ENCODE measurements at places on chromosomes 7 and 10. TPM values are rescaled to one million over a fixed set of nuclear protein-coding genes. Genes with fewer than 3 reads are reported as not detected.

GRCh38 chr7:107958764-107959526, 44.0 kb downstream of the LAMB1 start:
- DNase-seq = peak; percentile 89

CAMK2B gene
- total RNA-seq = 0.20 TPM

GRCh38 chr10:89556600-89556999, 21.2 kb upstream of the SLC16A12 start:
- DNase-seq = no peak

- DNase-seq = no peak
Observed at GRCh38 chr7:158663428-158663741, 41.2 kb downstream of the NCAPG2 start.

DNA sequence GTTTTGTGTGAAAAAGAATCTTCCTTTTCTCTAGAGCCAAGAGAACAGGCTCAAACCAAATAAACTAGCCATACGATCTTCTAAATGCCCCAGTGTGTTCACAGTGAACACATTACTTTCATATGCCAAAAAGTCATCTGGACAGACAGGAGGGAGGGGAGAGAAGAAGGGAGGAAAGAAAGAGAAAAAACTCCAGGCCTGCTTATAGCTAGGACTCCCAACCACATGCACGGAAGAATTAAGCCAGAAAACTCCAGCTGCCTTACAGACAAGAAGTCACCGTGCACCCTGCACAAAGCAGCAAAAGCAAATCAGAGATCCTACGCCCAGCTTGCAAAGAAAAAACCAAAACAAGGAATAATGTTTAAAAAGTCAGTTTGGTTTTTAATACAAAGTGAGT, 34.3 kb downstream of the SNX8 start:
- no peak for DNase-seq

DNA sequence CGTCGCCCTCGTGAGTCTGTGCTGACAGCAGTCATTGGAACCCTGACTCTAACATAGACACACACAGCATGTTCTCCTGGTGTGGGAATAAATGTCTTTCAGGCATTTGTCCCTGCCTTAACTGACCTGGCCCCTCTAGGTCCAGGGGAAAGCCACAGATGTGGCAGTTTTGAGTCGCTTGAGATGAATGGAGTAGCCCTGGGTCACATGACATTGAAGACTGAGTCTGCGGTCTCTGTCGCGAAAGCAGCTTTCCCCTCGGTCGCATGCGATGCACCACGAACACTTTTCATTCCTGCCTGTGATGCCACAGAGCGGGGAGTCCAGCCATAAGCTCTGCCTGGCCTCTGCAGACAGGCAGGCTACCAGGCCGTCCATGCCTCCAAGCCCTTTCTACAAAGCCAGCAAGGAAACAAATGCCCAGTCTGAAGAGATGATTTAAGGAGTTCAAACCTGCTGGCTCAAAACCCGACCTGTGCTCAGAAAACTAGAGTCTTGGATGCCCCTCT, 172.3 kb downstream of the WDR37 start:
- DNase-seq = no peak

GRCh38 chr7:10734595-10734994, 239.1 kb upstream of the PHF14 start:
- no peak for DNase-seq

GRCh38 chr7:115009139-115009538, 87.2 kb downstream of the MDFIC start:
- DNase-seq = no peak

- DNase-seq = no peak
Observed at GRCh38 chr10:127364034-127364433, 167.6 kb upstream of the INSYN2A start.

DNA sequence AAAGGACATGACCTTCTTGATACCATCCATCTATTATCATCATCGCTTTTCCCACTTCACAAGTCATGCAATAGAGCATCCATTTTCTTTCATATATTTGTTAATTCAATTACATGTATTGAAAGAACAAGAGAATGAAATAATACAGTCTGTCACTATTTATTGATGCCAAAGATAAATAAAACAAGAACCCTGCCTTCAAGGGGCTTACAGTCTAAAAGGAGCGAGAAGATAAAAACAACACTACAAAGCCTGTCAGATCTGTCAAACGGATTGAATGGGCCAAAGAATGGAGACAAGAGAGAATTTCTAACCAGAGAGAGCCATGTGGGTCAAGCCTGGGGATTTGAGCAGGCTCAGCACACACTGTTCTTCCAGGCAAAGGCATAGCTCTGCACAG, 15.9 kb downstream of the CPA5 start:
- DNase-seq = no peak

CALN1 gene
- not detected for total RNA-seq

NRCAM gene
- 0.45 TPM for total RNA-seq

DNA sequence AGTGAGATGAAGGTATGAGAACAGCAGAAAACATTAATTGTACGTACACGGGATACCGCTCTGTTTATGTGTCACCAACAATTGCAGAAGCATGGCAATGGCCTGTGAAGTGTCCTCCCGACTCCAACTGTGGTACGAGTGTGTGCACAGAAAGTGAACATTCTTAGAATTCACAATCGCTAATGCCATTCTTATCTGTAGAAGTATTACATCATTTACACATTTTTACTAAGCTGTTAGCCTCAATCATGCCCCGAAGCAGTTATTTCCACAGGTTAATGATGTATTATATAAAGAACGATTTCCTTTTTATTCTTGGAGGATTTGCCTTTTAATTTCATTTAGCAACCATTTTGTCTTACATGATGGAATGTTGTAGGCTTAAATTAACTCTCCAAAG, 103.4 kb downstream of the EVX1 start:
- DNase-seq = no peak

- DNase-seq = no peak
Observed at GRCh38 chr10:11882646-11883375, 59.7 kb downstream of the PROSER2 start.

DNA sequence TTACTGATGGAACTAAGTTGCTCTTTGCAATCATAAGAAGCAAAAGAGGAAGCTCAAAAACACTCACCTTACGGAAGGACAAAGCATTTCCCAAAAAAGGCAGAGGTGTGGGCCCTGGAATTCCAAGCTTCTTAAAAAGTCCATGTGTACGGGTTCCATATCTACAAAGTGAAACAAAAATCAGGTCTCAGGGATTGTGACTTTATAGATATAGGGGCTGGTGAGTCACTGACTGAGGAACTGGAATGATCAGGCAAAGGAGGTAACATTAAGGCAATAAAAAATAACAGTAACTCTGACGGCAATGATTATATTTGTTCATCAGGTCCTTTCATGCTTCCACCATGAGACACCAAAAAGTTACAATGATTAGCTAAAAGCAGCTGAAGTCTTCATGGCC, 4.0 kb downstream of the CYP3A7 start:
- DNase-seq = no peak

C7orf33 gene
- not detected for total RNA-seq

TUBAL3 gene
- not detected for total RNA-seq

TMEM184A gene
- total RNA-seq = 1.6 TPM

SFR1 gene
- 5.5 TPM for total RNA-seq

DNA sequence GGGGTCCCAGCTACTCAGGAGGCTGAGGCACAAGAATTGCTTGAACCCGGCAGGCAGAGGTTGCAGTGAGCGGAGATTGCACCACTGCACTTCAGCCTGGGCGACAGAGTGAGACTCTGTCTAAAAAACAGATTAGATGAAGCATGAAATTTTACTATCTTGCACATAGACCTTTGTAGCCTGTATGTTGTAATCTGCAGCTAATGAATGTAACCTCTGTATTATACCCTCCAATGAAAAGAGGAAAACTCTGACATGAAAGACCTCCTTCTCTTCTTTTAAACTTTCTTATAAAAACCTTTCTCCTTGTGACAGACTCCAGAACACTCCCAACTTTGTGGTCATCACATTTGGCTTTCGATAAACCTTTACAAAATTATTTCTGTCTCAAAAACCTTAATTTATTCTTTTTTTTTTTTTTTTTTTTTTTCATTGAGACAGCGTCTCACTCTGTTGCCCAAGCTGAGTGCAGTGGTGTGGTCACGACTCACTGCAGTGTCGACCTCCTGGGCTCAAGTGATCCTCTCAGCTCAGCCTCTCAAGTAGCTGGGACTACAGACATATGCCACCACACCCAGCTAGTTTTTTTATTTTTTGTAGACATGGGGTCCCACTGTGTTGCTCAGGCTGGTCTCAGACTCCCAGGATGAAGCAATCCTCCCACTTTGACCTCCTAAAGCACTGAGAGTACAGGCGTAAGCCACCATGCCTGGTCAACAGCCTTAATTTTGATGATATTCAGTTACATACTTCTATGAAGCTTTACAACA, 97.4 kb downstream of the SVOPL start:
- DNase-seq = no peak

DNA sequence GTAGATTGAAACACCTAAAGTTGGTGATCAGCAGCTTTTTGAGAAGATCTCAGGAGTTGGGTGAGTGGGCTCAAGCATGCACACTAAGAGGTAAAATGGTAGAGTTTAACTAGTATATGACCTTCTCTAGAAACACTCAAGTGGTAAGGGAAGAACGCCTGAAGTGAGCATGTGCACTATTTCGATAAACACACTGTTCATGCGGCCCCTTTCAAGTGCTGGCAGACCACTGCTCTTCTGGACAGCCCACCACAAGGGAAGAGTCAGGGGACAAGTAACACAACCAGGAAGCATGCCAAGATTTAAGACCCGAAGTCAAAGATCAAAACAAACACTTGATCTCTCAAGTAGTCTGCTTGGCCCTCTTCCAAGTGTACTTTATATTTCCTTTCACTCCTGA, 519.5 kb upstream of the ZWINT start:
- DNase-seq = no peak

FFAR4 gene
- total RNA-seq = not detected

GPC2 gene
- total RNA-seq = 1.0 TPM

DNA sequence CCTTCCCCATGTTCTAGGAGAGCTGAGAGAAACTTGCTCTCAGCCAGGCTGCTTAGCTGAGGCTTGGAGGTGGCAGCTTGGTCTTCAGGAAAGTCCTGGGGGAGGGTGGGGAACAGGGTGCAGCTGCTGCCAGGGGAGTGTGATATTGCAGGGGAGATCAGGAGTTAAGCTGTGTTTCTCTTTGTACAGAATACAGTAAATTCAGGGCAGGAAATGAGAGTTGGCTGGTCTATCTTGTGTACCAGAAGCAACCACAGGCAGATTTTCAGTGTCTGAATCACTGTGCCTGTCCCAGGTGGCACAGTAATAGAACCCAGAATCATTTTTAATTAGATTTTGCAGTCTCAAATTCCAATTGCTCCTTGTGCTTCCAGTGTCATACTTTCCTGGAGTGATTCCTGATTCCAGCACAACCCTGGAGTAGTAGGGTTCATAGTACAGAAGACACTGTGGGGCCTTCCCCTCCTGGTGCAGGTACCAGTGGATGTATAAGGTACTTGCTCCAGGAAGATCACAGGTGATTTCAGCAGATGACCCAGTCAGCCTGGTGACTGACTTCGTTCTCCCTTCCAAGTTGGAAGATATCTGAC, 94.0 kb upstream of the TARP start:
- no peak for DNase-seq

DNA sequence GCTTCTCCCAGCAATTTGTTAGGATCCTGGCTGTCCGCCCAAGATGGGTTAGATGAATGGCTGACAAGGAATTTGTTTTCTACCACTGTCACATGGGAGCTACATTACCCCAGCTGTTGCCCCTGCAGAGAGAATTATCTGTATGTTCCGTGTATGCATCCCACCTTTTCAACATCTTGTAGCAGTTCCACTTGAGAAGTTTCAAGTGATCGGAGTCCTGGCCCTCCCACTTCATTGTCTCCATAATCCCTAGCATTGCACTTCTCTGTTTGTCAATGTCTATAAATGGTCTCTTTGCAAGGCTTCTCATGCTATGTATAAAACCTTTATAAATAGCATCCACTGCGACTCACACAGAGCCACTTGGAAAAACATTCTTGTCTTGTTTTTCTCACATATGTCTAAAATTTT, 972.5 kb downstream of the CNTNAP2 start:
- DNase-seq = no peak

DNA sequence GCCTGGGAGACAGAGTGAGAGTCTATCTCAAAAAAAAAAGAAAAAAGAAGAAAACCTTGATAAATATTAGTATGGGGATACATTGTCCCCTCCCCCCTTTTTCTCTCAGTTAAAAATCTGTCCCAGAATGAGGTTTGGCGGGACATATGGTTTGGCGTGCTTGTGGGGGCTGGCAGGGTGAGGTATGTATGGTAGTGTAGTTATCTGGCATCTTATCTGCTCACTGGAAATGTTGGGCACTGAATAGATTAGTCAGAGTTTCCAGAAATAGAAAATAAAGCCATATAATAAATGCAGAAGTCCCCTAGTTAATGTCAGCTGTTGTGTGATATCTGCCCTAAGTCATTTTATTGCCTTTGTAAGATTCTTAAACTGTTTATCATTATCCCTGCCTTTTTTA, 397.5 kb upstream of the GALNT17 start:
- DNase-seq = no peak

HOXA5 gene
- total RNA-seq = 2.0 TPM

GRCh38 chr7:128774921-128775320, 673 bp downstream of the OPN1SW start:
- DNase-seq = no peak

DNA sequence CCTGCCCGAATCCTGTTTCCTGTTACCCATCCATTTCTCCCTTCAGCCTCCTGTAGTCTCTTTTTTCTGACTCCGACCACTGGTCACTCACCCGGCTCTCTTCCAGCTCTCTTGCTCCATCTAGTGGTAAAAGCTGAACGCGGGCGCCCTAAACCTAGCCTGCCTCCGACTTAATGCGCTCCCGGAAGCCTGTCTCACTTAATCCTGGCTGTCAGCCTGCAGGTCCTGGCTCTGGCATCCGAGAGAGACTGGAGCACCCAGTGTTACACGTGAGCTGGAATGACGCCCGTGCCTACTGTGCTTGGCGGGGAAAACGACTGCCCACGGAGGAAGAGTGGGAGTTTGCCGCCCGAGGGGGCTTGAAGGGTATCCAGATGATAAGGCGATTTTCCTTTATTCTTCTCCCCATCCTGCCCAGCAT, 10.3 kb downstream of the SUMF2 start:
- DNase-seq = peak; percentile 79

DNA sequence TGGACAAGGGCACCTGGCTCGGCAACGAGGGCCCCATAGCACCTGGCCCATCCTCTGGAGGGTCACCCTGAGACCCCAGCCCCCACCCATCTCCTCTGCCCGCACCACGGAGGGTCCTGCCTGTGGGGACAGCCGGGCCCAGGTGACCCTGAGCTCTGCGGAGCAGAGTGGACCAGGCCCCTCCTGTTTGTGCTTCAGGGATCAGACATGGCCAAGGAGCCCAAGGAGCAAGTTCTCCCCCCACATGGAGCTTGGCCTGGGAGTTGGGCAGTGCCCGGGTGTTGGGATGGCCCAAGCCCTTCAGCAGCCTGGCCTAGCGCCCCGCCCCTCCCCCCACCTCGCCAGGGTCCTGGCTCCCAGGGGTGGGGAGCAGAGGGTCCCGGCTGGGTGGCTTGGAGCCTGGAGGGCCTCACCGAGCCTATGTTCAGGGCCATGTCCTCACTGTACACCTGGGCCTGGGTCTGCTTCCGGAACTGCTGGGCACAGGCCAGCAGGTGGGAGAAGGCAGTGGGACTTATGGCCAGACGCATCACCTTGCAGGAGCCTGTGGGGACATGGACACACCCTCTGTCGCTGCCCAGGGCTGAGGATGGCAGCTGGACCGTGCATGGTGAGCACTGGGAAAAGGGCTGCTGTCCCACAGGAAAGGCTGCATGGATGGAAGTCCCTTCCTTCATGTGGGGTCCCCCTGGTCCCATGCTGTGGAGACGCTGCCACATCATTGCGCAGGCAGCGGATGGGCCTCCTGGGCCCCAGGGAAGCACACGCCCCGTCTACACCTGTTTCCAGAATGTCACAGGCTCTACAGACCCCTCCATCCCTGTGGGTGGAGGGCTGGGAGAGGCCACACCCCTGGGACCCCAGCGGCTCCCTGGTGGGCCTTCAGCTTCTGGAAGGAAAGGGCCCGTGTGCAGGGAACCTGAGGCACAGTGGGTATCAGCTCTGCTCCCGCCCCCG, 49.2 kb upstream of the NKX6-2 start:
- no peak for DNase-seq

Data from HFFc6 (cell line).